Smooth muscle cell of bladder (primary cell): ENCODE measurements at places on chromosomes 5 and 9. TPM values are rescaled to one million over a fixed set of nuclear protein-coding genes. Genes with fewer than 3 reads are reported as not detected.

Gene PPP3R2
- total RNA-seq, result not detected in 2 replicates

Gene PHYHD1
- total RNA-seq, result 6.4 and 7.6 TPM in 2 replicates

Gene DEPDC1B
- total RNA-seq, result 1.1 and 1.6 TPM in 2 replicates

Gene MYMK
- not detected in 2 replicates for total RNA-seq

Gene PCDHB8
- 0.09 and 0.43 TPM in 2 replicates for total RNA-seq

Gene PCDHGB6
- 2.7 and 3.1 TPM in 2 replicates for total RNA-seq

Gene SPATA6L
- total RNA-seq, result 0.28 and 0.43 TPM in 2 replicates

Gene SLC6A7
- total RNA-seq, result not detected in 2 replicates

Gene LECT2
- total RNA-seq, result not detected in 2 replicates

Gene TAS2R1
- not detected in 2 replicates for total RNA-seq

Gene MTX3
- total RNA-seq, result 10.7 and 10.8 TPM in 2 replicates

Gene RLN2
- not detected in 2 replicates for total RNA-seq

Gene GFPT2
- total RNA-seq, result 36.4 and 66.0 TPM in 2 replicates

Gene DIRAS2
- 6.7 and 10.1 TPM in 2 replicates for total RNA-seq

Gene SH3PXD2B
- 23.0 and 27.2 TPM in 2 replicates for total RNA-seq

Gene PTGS1
- total RNA-seq, result 52.2 and 54.6 TPM in 2 replicates

Gene CFAP77
- total RNA-seq, result 0.14 TPM in 1 of 2 replicates, not detected in the other

Gene XPA
- total RNA-seq, result 6.6 and 7.5 TPM in 2 replicates

Gene C8G
- 0.14 TPM in 1 of 2 replicates, not detected in the other for total RNA-seq

Gene HACD4
- total RNA-seq, result 6.9 and 7.0 TPM in 2 replicates

Gene GABRA6
- total RNA-seq, result not detected in 2 replicates

Gene PCDHGA6
- total RNA-seq, result 3.0 and 3.2 TPM in 2 replicates

Gene IFNA13
- not detected in 2 replicates for total RNA-seq

Gene PJA2
- 71.1 and 86.7 TPM in 2 replicates for total RNA-seq

Gene PCDHGC3
- total RNA-seq, result 38.1 and 41.7 TPM in 2 replicates

Gene APBA1
- total RNA-seq, result 3.6 and 7.1 TPM in 2 replicates

Gene CACFD1
- 6.5 and 8.4 TPM in 2 replicates for total RNA-seq

Gene PCDHB2
- total RNA-seq, result 1.6 and 1.8 TPM in 2 replicates

Gene IL3
- not detected in 2 replicates for total RNA-seq

Gene NREP
- total RNA-seq, result 42.1 and 85.4 TPM in 2 replicates

Gene ANGPTL2
- 125 and 167 TPM in 2 replicates for total RNA-seq

Gene IFNA2
- not detected in 2 replicates for total RNA-seq

Gene CDH10
- total RNA-seq, result 0.14 and 1.7 TPM in 2 replicates

Gene CATSPER3
- total RNA-seq, result 0.09 and 0.14 TPM in 2 replicates

Gene C5orf58
- not detected in 2 replicates for total RNA-seq

Gene SLIT3
- 4.6 and 18.5 TPM in 2 replicates for total RNA-seq

Gene GPR150
- 0.28 TPM in 2 replicates for total RNA-seq

Gene PTGDS
- 2.3 and 14.1 TPM in 2 replicates for total RNA-seq

Gene GRXCR2
- not detected in 2 replicates for total RNA-seq

Gene SHISAL2B
- not detected in 2 replicates for total RNA-seq
